ENCODE measurements at places on chromosomes 13 and 19. TPM values are rescaled to one million over a fixed set of nuclear protein-coding genes. Genes with fewer than 3 reads are reported as not detected.

Gene MISP3
- polyA plus RNA-seq = 12.5 TPM

Gene OCEL1
- 44.7 TPM for polyA plus RNA-seq

Gene ARGLU1
- 121 TPM for polyA plus RNA-seq

Gene GZMM
- not detected for polyA plus RNA-seq

Gene CLEC17A
- not detected for polyA plus RNA-seq

Gene ABCC4
- polyA plus RNA-seq = 9.8 TPM

Gene DENND1C
- 16.1 TPM for polyA plus RNA-seq

Gene FAM216B
- 2.2 TPM for polyA plus RNA-seq

Gene ZNF547
- 1.8 TPM for polyA plus RNA-seq

Gene MBD3L3
- not detected for polyA plus RNA-seq

Gene CRB3
- polyA plus RNA-seq = 42.5 TPM

Gene APOC1
- 606 TPM for polyA plus RNA-seq

Gene MYO1F
- 3.1 TPM for polyA plus RNA-seq
